ENCODE measurements at places on chromosomes 6 and 20.
A peak's percentile ranks its signal among the peaks of the same experiment; 100 is the strongest.

DNA sequence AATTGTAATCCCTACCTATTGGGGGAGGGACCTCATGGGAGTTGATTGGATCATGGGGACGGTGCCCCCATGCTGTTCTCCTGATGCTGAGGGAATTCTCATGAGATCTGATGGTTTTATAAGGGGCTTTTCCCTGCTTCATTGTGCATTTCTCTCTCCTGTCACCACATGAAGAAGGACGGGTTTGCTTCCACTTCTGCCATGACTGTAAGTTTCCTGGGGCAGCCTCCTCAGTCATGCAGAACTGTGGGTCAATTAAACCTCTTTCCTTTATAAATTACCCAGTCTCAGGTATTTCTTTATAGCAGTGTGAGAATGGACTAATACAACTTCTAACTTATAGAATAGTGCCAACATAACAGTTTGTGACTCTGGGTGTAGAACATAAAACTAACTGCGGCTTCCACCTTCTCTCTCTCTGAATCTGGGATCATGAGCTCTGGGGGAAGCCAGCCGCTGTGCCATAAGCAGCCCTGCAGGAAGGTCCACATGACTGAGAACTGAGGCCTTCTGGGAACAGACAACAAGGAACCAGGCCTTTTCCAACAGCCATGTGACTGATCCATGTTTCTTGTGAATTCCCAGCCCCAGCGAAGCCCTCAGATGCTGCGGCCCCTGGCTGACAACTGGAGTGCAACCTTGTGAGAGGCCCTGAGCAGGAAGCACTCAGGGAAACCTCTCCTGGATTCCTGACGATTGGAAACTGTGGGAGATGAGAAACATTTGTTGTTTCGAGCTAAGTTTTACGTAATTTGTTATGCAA lies 3.4 kb upstream of the HLA-A start:
- peak; percentile 31 for DNase-seq

DNA sequence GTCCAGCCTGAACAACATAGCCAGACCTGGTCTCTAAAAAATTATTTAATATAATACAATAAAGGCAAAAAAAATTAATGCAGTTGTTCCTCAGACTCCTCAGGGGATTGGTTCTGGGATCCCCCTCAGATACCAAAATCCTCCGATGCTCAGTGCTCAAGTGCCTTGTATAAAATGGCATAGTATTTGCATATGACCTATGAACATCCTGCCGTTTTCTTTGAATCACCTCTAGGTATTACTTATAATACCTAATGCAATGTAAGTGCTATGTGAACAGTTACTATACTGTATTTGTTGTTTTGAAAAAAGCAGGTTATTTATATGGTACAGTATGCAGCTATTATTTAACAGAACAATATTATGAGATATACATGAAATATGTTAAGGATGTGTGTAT lies 43.3 kb downstream of the RNGTT start:
- DNase-seq, result no peak

GRCh38 chr20:61896058-61896961 lies 169.4 kb downstream of the TAF4 start:
- DNase-seq, result peak; percentile 77

GRCh38 chr6:125245523-125246264 lies 56.1 kb downstream of the HDDC2 start:
- DNase-seq, result no peak

GRCh38 chr20:9498322-9498721 lies 16.1 kb upstream of the LAMP5 start:
- DNase-seq, result no peak

DNA sequence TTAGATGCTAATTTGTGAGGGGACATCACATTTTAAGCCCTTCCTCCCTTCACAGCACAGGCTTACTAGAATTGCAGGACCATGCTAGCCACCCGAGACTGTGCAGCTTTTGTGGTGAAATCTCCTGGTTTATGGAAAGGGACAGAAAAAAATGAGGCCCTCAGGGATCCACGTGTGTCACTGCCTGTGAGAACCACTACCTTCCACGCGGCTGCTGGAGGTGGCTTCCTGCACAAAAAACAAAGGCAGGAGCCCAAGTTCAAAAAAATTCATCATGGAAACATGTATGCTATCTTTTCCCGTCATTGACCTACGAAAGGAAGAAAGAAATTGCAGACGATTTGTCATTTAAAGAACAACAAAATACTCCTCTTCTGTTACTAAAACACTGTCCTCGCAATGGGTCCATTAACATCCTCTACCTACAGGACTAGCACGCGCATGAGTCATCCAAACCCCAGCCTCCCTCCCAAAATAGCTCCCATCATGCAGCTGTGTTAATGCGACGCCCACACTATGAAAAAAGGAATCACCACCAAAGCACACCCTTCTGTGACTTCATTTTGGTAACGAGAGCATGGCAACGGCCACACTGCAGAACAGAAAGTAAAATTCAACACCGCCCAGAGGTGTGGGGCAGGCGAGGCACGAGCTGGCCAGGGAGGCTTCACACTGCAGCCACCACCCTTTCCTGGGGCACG lies 45.7 kb downstream of the RAMACL start:
- no peak for DNase-seq

DNA sequence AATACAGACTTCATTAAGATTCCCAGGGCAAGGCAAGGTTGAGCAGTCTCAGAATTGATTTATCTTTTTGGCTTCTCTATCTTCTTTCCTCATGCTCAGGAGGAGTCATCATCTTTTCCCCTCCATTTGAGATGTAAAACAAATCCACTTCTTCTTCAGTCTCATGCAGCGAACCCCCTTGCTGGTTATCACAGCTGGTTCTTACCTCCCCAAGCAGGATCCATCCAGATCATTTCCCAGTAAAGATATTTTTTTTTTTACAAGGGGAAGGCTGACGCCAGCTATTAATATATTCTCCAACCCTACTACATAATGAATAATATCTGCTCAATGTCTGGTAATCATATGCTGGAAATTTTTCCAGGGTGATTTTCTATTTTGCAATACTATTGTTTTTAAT lies 508.9 kb upstream of the NOX3 start:
- no peak for DNase-seq

GRCh38 chr20:45964006-45964400 lies 8.0 kb downstream of the ZNF335 start:
- no peak for DNase-seq

GRCh38 chr6:14799928-14800327 lies 445.9 kb upstream of the JARID2 start:
- peak; percentile 75 for DNase-seq

DNA sequence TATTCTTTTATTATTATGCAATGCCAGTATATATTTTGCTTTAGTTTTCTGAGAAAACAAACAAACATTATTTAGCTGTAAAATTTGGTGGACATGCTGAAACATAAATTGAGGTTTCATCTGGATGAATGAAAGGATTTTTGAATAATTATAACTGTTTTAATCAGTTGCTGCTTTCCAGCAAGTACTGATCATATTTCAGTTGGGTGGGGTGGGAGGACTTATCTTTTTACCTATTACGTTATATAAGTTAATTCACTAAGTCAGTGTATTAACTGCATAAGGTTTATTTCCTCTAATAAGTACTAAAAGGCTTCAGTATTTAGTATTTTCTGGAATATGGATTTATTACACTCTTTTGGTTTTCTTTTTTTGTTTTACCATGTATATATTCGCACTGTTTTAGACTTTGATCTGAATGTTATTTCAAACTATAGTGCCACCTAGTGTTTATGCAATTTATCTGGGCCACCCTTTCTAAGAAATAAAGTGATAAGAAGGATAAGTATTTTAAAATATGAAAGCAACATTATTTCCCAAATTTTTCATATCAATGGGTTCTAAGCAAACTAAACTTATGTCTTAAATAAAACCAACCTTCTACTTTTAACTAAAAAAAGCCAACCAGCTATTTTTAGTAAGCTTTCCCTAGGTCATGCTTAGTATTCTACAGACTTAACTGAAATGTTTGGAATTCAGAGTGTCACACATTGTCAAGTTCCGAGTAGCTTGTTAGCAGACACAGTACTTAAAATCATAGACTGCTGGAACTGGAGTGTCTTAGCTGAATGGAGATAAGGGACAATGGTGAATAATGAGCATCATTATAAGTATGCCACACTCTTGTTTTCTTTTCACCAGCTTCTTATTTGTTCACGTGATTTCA lies 105.4 kb upstream of the MCHR2 start:
- peak; percentile 35 for DNase-seq

DNA sequence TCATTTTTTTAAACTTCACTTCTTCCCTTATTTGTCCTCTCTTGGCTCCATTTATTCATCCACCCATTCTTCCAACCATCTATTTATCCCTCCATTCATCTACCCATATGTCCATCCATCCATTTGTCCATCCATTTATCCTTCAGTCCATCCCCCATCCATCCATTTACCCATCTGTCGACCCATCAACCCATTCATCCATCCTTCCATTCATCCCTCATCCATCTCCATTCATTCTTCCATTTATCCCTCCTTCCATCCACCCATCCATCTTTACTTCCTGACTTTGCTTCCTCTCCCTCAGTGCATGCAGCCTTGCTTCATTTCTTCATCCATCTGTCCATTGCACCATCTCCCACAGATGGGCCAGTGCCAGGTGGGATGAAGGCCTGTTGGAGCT lies 1.8 kb downstream of the CST11 start:
- no peak for DNase-seq

DNA sequence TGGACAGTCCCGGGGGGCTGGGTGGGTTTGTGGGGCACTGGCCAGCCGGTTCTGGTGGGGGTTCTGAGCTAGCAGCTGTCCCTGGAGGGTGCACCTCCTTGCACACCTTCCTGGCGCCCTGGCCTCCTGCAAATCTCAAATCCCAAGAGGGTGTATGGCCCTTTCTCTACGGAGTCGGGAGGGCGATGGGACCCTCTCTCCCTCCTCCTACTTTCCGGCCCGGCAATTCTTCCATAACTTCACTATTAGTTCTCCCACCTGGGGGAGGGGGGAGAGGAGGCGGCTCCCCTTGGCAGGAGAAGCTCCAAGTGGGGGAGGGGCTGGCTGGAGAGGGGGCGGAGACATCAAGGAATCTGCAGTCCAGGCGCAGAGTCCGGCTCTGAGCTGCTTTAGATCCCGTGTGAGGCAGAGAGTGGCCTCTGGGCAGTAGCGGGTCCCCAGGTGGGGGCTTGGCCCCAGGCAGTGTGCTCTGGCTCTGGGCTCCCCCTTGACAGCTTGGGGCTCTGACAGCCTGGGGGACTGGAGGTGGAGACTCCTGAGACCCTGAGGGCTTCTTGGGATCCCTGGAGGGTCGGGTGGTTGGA lies 1.4 kb upstream of the LAMA5 start:
- DNase-seq, result peak; percentile 70

DNA sequence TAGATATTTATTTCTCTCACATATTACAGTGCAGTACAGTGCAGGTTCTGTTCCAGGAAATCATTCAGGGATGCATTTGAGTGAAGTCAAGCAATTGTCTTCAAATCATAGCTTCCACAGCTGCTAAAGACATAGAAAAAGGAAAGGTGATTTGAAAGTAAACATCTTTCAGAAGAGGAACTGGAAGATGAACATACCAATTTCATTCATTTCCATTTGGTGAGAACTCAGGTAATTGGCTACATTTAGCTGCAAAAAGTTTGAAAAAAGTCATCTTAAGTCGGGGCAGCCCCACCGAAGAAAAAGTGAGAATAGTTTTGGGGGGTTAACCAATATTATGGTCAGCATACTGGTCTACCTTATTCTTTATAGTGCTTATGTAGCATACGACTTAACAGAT lies 61.4 kb upstream of the IL20RA start:
- DNase-seq, result peak; percentile 22
